ENCODE measurements at places on chromosomes 7 and 10.

DNA sequence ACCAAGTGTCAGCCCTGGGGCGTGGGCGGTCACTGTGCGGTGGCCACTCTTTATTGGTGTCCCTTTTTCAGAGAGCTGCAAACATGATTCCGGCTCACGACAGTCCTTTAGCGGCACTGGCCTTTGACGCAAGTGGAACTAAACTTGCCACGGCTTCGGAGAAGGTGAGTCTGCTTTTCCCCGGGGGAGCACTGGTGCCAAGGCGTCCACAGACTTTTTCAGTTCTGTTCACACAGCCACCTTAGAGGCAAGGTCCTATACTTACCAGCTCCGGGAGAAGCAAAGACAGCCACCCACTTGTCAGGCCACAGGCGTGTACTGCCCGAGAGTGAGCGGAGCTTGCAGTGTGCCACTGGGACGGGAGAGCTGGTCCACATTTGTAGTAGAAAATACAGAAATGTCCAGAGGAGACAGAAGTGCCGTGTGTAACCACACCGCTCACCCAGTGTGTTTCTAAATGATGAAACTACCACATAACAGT, 27.9 kb downstream of the WIPI2 start:
- DNase-seq = no peak

- DNase-seq = no peak
These were observed 191.9 kb downstream of the SFMBT2 start for GRCh38 chr10:7218968-7219367.

DNA sequence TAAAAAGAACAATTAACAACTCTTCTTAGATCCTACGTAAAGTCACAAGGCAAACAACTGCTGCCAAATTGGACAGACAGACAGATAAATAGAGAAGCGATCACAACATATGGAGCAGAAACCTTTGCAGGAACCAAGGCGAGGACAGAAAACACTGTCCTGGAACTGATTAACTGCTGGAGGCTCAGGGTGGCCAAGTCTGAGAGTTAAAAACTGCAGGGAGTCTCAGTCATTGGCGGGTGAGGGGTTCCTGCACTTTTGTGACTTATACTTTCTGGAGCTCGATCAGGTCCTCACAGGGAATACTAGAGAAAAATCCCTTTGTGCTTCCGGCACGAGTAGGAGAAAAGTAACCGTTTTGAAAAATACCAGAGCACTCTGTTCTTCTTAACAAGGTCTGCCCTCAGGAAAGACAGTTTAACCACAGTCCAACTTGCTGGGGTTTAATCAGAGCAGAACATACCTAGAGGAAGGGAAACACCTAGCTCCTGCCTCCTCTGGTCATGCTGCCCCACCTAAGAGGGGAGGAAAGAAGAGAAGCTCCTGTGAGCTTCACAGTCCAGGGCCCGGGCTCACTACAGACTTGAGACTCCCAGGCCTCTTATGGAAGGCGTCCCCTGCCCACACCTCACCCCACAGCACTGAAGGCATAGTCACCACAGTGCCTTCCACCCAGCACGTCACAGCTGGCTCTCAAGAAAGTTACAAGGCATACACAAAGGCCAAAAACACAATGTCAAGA, 74.9 kb downstream of the LARP4B start:
- no peak for DNase-seq

- DNase-seq = no peak
These were observed 15.6 kb downstream of the ARHGAP21 start for GRCh38 chr10:24708081-24708480.

DNA sequence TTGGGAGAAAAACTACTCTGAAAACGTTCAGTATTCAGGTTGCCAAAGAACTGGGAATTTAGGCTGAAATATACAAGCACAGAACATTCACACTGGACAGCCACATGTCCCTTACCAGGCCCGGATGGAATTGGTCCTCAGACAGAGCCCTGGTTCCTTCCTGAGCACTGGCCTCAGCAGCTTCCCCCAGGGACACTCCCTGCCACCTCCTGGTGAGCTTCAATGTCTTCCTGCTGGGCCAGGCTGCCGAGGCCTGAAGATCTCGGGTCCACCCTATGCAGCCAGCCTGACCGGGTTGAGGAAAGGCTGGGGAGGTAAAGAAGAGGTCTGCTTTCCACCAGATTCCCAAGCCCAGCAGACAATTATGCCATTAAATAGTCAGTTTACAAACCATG, 24.8 kb downstream of the LEP start:
- DNase-seq = no peak

- no peak for DNase-seq
These were observed 16.2 kb downstream of the RBP3 start for GRCh38 chr10:47364366-47364765.

GRCh38 chr7:76338298-76339084, 20.3 kb downstream of the YWHAG start:
- DNase-seq = no peak
